Prostate gland (tissue), 2 donors: ENCODE measurements at places on chromosomes 13 and 19. TPM values are rescaled to one million over a fixed set of nuclear protein-coding genes. Genes with fewer than 3 reads are reported as not detected.

Gene TGFB1
- total RNA-seq: 9.7 TPM

Gene RNF113B
- 11.2 TPM for total RNA-seq

Gene CD79A
- total RNA-seq: not detected

Gene ZNF234
- total RNA-seq: 5.6 TPM

Gene CEACAM3
- total RNA-seq: 0.59 TPM

Gene MARK4
- total RNA-seq: 24.3 TPM

Gene LGALS4
- 3.7 TPM for total RNA-seq

Gene DKKL1
- total RNA-seq: 17.8 TPM

DNA sequence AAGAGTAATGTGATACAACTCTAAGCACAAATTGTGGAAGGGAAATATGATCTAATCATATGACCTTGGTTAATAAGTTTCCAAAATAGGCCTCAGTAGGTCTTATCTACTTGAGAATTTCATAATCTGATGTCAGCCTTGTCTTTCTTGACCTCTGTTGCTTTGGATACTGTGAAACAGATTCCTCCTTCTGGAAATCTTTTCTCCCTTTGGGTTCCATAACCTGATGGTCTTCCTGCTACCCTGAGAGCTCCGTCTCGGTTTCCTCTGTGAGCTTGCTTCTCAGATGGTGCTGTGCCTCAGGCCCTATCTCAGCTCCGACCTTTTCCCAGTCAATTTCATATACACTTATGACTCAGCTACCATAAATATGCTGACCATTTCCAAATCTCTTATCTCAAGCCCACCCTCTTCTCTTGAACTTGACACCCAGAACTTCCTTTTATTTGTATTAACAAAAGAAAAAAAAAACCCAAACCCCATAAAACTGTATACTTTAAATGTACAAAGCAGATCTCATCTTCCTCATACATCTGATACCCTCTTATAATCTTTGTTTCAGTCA, 6.4 kb upstream of the SLC46A3 start:
- DNase-seq: no peak

DNA sequence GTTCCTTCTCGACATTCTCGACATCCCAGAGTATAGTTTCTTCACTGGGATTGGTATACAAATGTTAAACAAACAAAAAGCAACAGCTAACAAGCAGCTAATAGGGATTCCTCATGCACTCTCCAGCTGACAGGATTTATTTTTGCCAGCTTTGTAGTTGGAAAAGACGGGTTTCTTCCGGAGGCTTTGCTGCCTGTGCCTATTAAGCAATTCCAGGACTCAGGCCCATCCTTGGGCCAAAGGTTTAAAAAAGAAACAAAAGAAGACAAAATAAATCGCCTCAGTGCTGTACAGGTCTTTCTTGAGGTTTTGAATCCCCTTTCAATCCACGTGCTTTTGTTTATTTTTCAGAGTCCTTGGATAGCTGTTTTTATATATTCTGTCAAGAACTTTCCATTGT, 1414.5 kb upstream of the PCDH9 start:
- no peak for DNase-seq

GRCh38 chr19:7916955-7917266, 2.3 kb downstream of the TGFBR3L start:
- DNase-seq: no peak

DNA sequence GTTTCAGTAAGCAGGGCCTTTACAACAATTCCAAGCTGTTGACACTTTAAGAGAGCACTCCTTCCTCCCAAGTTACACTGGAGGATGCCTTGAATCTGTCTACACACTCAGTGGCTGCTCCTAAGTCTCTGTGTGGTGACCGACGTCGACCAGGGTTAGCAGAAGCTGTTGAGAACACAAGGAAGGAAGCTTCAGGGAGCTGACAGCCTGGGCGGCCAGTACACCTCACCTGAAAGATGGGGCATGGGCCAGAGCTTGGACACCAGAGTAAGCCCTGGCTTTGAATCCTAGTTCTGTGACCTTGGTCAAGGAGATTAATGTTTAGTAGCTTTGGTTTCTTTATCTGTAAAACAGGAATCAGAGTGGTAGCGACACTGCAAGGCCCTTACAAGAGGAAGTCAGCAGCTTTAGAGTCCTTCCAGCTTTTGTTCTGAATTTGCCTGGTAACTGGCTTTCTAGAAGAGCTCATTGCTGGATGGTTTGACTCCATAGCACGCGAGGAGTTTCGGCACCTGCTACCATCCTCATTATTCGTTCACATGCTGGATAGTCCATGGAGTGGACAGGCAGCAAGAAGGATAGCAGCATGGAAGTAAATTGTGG, 214.2 kb downstream of the FGF9 start:
- no peak for DNase-seq

DNA sequence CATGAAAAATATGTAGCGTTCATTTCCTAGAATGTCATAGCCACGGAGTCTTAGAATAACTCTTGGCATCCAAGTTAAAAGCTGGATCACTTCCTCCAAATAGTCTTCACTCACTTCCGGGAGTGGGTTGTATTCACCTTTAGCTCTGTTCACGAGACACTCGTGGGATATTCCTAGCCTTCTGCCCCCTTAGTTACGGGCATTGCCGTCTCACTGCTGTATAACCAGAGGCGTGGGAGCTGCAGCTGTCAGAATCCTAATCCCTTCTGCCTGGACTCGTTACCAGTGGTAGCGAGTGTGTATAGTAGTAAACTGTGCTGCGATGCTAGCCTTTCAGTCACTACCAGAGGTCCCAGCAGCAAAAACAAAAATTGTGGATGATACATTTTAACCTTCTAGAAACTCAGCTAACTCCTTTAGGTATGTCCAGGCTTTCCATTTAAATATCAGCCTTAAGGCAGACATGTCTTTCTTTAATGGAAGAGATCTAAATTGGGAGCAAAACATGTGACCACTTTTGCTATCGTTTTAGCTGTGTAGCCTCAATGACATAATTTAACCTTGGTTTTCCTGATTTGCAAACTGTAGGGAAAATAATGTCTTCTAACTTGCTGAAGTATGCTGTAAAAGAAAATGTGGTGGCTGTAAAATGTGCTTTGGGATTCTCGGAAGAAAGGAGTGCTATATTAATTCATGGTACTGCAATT, 34.1 kb downstream of the ERCC5 start:
- no peak for DNase-seq
